ENCODE measurements at places on chromosomes 13 and 19. TPM values are rescaled to one million over a fixed set of nuclear protein-coding genes. Genes with fewer than 3 reads are reported as not detected.

The C1QTNF9 gene
- not detected for total RNA-seq

The CGB2 gene
- not detected for total RNA-seq

The SULT2B1 gene
- total RNA-seq: not detected

The CLC gene
- total RNA-seq: not detected

The KLK4 gene
- not detected for total RNA-seq

The OVOL3 gene
- total RNA-seq: not detected

The PCDH9 gene
- total RNA-seq: 1.8 TPM

The ZNF565 gene
- 0.81 TPM for total RNA-seq

The C19orf85 gene
- total RNA-seq: not detected

The ZSCAN4 gene
- not detected for total RNA-seq

The TRAPPC2B gene
- 12.2 TPM for total RNA-seq

The MAST3 gene
- 2.0 TPM for total RNA-seq

The COX7A1 gene
- total RNA-seq: 0.76 TPM

The DENND1C gene
- total RNA-seq: 0.81 TPM

The CLDND2 gene
- not detected for total RNA-seq

The ZNF582 gene
- 2.0 TPM for total RNA-seq

The EFNA2 gene
- 0.65 TPM for total RNA-seq

The SIGLEC12 gene
- total RNA-seq: not detected

The ZSCAN1 gene
- not detected for total RNA-seq

The C19orf73 gene
- total RNA-seq: 6.0 TPM

The CCL25 gene
- not detected for total RNA-seq

The ZNF763 gene
- total RNA-seq: 0.89 TPM

The PEPD gene
- 92.3 TPM for total RNA-seq

The RHPN2 gene
- total RNA-seq: 11.1 TPM

The FCER2 gene
- total RNA-seq: not detected

The GET3 gene
- 127 TPM for total RNA-seq

The SERPINE3 gene
- not detected for total RNA-seq

The PCCA gene
- total RNA-seq: 6.8 TPM

The COL4A2 gene
- total RNA-seq: 2,076 TPM

The ZNF135 gene
- 5.5 TPM for total RNA-seq

Data from mesangial cell (primary cell).